ENCODE measurements at places on chromosomes 1 and 21. TPM values are rescaled to one million over a fixed set of nuclear protein-coding genes. Genes with fewer than 3 reads are reported as not detected.

GRCh38 chr1:178052650-178053461 is 41.0 kb upstream of the RASAL2 start:
- no peak for DNase-seq

- DNase-seq, result peak; percentile 62
Measured at GRCh38 chr1:94247138-94248094, 10.0 kb upstream of the ARHGAP29 start.

GRCh38 chr1:202692959-202693555 is 17.2 kb downstream of the SYT2 start:
- peak; percentile 78 for DNase-seq

DNA sequence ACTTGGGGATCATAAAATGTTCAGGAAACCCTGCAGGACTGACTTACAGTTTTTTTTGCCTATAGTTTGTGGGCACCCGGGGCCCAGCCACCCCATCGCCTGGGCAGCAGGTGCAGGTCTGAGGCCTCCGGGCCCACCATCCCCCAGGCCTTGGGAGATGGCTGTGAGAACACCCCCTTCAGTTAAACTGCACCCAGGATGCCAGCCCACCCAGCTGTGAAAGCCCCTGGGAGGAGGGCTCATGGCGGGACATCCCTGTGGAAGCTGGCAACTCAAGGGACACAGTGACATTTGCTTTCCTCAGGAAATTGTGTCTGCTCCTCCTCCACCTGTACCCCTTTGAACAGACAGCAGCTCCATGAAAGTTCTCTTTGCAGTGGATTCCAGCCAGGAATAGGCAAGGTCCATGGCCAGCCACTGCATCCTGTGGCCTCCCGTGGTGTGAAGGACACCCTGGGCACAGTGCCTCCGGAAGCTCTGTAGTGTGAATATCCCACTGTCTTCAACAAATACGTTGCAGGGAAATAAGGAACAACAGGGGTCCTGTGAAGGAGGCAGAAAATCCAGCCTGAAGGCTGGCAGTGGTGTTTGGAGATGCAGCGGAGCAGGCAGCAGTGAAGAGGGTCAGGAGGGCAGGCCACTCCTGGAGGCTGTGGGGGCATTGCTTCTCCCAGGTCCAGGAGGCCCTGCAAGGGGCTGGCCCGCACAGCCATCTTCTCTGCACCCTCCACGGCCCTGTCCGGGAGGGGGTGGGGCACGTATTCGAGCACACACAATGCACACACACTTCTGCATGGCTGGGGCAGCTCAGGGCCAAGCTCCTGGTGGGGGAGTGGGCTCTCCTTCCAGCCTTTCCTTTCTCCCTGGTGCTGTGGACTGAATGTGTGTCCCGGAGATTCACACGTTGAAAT is 2.1 kb upstream of the OBSCN start:
- DNase-seq, result no peak

- DNase-seq, result no peak
Measured at GRCh38 chr1:245256528-245256927, 101.7 kb downstream of the KIF26B start.

- DNase-seq, result no peak
Measured at GRCh38 chr1:187721216-187721615, 892.5 kb downstream of the PLA2G4A start.

DNA sequence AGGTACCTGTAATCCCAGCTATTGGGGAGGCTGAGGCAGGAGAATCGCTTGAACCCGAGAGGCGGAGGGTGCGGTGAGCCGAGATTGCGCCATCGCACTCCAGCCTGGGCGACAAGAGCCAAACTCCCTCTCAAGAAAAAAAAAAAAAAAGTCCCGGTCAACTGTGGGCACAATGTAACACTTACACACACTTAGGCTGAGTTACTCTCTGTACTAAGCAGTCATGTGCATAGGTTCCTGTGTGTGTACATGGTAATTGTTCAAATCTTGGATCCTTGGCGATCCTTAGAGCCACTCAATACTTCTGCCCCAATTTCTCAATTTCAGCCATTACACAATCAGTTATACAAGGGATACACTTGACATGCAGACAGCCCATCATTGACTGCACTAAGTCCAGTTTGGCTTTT is 11.6 kb downstream of the SDCCAG8 start:
- no peak for DNase-seq

DNA sequence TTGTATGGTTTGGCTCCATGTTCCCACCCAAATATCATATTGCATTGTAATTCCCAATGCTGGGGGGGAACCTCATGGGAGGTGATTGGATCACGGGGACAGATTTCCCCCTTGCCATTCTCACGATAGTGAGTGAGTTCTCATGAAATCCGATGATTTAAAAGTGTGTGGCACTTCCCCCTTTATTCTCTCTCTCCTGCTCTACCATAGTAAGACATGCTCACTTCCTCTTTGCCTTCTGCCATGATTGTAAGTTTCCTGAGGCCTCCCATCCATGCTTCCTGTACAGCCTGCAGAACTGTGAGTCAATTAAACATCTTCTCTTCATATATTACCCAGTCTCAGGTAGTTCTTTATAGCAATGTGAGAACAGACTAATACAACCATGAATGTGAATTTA is 211.6 kb upstream of the NR5A2 start:
- no peak for DNase-seq

PTPN7 gene
- polyA plus RNA-seq, result 1.1 TPM

EPHA10 gene
- polyA plus RNA-seq, result not detected

GNG4 gene
- 0.28 TPM for polyA plus RNA-seq

KRTAP19-1 gene
- polyA plus RNA-seq, result not detected

MAP7D1 gene
- polyA plus RNA-seq, result 161 TPM

MAD2L2 gene
- 29.4 TPM for polyA plus RNA-seq

TDRKH gene
- 4.1 TPM for polyA plus RNA-seq

S100PBP gene
- 23.7 TPM for polyA plus RNA-seq

Data from hindlimb muscle (tissue), 1 donor.